ENCODE measurements at places on chromosomes 3 and 15.

- no peak for DNase-seq
Measured at GRCh38 chr3:177833332-177833731, 636.0 kb upstream of the TBL1XR1 start.

- DNase-seq = no peak
Measured at GRCh38 chr15:73568564-73569280, 64.5 kb downstream of the NPTN start.

DNA sequence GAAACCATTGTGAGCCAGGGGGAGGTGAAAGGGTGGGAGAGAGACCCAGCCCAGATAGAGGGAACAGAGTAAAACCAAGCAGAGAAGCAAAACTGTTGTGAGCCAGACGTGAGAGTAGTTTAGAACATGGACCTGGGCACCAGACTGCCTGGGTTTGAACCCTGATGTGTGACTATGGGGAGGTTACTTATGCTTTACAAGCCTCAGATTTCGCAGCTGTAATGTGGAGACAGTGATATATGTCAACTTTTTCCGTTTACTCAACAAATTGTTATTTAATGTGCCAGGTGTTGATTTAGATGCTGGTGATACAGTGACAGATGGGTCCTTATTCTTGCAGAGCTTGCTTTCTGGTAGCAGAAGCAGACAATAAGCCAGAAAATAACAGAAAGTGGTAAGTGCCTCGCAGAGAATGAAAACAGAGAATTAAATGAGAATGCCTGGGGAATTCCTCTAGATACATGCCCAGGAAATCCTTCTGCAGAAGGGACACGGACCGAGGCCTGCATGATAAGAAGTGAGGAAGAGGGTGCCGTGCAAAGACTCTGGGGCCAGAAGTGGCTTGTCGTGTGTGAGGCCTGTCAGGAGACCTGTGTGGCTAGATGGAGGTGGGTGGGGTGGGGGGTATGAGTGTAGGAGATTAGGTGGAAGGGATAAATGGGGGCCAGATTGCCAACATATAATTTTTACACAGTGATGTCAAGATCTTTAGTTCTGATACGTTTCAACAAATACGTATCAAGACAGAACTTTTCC is 15.0 kb downstream of the KAT2B start:
- DNase-seq = no peak

GRCh38 chr15:84835661-84836337 is 18.6 kb downstream of the ALPK3 start:
- DNase-seq = no peak

- DNase-seq = no peak
Measured at GRCh38 chr3:122697952-122698620, 17.4 kb downstream of the PARP14 start.

All from left lobe of liver (tissue), 2 donors.